Activated T-helper 1 cell treated with anti-CD3 and anti-CD28 coated beads, Interleukin-2, amount 50 U/mL, for 16 hours (primary cell): ENCODE measurements at places on chromosomes 6 and 20.

- DNase-seq, result no peak
Observed at GRCh38 chr6:168785720-168786511, 344.9 kb downstream of the SMOC2 start.

- no peak for DNase-seq
Observed at GRCh38 chr6:147906361-147906760, 397.9 kb downstream of the SAMD5 start.

DNA sequence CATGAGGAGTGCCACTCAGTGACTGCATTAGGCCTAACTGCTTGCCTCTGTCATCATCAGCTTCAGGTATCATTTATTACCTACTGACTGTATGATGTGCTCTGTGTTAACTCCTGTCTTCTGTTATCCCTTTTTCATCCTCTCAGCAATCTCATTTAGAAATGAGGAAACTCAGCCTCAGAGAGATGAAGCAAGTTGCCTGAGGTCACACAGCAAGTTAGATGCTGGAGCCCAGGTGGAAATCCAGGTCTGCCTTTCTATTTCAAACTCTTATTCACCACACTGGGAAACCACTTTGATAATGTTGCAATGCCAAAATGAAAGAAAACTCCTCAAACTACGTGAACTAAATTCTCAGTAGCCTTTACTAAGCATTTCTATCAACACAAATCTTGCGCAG lies 1.3 kb downstream of the FERMT1 start:
- no peak for DNase-seq

- DNase-seq, result no peak
Observed at GRCh38 chr6:34633785-34634184, 62.8 kb downstream of the ILRUN start.

- no peak for DNase-seq
Observed at GRCh38 chr20:2295286-2295685, 515 bp upstream of the TGM3 start.

DNA sequence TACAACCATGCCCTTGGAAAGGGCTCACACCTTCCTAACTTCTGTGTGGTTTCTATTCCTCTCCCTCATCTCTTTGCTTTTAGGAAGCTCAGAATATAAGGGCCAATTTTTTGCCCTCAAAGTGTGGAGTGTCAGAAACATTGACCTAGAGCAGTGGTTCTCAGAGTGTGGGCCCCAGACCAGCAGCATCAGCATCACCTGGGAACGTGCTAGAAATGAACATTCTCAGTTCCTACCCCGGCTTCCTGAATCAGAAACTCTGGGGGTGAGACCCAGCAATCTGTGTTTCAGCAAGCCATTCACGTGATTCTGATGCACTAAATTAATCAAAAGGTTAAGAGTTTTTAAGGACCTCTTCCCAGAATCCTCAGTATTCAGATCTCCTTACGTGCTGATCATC lies 47.9 kb upstream of the IL17A start:
- DNase-seq, result no peak

GRCh38 chr6:56689663-56690062 lies 47.0 kb upstream of the DST start:
- DNase-seq, result no peak

GRCh38 chr6:170378502-170378901 lies 71.9 kb downstream of the FAM120B start:
- no peak for DNase-seq

- no peak for DNase-seq
Observed at GRCh38 chr20:51507216-51508036, 35.1 kb downstream of the NFATC2 start.

DNA sequence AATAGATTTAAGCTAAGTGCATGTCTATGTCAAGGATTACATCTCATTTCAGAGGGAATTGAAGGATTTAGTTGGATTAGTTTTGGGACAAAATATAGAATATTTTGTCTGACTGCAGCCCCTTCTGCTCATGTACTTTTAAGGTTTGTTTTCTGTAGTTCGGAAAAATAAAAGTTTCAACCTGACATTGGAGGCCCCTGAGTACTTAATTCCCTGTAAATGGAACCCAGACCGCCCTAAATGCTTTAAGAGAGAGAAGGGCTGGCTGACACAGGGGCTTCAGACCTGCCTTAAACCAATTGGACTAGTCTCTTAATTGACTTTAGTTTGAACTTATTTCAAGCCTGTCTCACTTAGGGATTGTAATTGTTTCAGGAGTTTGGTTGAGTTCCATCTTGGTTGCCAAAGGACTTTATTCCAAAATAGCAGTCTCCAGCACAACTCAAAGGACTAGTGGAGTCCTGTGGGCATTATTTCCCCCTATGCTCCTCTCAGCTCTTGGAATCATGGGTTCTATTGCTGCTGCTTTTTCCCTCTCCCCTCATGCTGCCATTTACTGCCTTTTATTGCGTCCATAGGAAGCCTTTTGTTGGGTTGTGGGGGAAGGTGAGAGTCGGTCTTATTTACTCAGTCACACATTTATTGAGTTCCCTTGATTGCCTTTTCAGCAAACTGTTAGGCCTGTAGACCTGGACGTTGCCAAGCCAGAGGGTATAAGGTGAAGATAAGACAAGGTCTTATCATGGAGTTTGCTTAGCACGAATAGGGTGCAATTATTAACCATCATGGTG lies 14.5 kb downstream of the BRD2 start:
- no peak for DNase-seq
